ENCODE measurements at places on chromosomes 6 and 20.
A peak's percentile ranks its signal among the peaks of the same experiment; 100 is the strongest.

DNA sequence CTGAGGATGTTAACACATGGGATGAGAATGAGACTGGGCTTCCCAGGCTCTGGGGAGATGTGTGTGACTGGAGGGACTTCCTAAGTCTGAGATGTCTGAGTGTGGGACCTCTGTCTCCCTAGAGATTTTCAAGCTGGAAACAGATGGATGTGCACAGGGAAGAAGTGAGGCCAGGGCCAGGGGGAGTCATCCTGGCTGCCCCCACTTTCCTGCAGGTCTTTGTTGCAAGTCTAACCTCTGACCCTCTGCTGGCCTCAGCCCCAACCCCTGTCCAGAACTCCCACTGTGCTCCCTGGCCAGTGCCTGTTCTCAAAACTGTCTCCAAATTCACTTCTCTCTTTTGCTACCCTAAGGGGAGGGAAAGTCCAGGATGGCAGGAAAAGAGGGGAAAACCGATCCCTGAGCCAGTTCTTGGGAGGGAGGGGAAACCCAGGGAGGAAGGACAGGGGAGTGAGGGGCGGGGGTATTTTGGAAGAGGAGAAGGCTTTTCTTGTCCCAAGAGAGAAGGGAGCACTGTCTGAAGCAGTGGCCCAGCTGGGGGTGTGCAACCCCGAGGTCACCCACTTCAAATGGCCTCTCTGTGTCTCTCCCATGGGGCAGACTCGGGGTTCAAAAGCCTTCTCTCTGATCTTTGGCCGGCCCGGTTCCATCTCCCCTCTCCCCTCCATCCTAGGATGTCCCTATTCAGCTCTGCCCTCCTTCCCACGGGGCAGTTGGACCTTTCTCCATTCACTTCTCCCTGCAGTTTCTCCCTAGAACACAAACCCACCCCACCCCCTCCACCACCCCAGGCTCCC, 3.1 kb downstream of the PPP1R18 start:
- DNase-seq, result no peak

DNA sequence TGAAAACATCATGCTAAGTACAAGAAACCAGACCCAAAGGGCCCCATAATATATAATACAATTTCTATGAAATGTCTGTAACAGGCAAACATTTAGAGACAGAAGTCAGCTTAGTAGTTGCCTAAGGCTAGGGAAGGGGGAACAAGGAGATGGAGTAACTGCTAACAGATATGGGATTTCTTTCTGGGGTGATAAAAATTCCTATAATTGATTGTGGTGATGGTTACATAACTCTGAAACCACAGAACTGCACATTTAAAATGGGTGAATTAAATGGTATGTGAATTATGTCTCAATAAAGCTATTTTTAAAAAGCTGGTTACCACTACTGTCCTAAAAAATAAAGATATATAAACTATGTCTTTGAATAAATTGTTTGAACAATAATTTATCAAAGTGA, 3.2 kb downstream of the CEP162 start:
- no peak for DNase-seq

DNA sequence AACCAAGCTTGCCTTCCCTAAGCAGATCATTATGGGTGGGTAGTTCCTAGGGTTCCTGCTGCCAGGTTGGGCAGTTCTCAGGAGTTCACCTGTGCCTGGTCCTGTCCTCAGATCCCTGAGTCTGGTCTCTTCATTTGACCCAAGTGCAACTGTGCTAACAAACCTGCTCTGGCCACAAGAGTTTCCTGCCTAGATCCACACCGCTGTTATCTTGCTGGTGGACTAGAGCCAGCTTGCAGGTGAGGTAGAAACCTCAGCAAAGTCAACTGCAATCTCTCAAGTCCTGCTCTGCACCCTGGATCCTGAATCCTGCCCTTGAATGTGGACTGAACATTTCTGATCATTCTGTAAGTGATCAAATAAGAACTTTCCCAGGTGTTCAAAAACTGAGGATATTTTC, 191.8 kb upstream of the LRFN2 start:
- no peak for DNase-seq

DNA sequence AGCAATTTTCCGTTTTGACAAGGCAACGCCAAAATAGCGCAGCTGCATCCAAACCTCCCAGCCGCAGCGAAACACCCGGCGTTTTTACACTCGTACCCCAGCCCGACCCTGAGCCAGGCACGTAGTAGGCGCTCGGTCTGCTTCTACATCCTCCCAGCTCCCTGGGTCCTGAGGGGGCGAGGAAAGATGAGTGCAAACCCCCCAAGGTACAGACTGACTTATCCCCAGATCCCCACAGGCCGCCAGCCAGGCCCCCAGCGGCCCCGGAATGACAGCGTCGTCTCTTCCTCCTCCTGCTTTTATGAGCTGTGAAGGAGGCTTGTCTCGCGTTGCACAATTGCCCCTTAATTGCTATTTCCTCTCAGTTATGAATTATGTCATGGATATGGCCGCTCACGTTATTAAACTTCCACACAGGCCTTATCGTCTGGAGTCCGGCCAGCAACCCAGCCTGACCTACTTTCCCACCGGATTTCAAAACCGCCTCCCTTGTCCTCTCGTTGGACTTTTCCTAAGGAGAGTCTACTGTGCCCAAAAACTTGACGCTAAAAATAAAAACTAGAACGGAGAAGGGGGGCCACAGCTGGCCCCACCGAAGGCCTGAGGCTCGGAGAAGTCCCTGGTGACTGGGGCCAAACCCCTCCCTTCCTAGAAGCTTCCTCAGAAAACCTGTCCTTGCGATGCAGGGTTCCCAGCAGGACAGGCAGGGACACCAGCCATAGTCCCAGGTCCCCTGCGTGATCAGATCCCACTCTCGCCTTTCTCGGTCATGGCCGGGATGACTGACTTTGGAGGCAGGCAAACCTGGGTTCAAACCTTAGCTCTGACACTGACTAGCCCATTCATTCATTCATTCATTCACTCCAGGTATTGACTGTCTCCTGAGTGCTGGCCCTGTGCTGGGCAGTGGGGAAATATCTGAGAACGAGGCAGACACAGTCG, 130.9 kb upstream of the PTPN1 start:
- no peak for DNase-seq

DNA sequence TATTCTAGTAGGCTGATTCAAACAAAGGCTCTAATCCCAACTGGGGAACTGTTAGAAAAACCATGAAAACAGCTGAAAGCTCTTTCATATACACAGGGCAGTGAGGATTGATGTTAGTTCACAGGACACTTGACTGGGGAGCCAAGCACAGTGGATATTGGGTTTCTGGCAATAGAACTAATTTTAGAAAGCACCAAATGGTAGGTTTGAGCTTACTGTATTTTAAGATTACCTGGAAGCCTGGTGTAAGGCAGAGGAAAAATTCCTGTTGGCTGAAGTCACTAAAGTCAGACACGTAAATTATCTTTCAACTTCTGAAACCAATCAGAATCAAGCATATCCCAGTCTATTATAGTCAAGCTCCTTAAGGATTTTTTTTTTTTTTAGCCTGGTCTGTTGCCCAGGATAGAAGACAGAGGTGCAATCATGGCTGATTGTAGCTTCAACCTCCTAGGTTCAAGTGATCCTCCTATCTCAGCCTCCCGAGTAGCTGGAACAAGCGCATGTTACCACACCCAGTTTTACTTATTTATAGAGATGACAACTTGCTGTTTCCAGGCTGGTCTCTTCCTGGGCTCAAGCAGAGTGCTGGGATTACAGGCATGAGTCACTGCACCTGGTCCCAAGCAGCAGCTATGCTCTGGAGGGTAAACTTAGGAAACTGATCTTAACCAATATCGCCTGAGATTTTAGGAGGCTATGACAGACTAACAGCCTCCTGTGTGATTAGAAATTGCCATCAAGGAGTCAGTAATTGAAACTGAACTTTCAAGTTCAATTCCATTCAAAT, 32.5 kb upstream of the SYNCRIP start:
- no peak for DNase-seq

GRCh38 chr20:48411245-48411644, 416.6 kb downstream of the PREX1 start:
- DNase-seq, result no peak

DNA sequence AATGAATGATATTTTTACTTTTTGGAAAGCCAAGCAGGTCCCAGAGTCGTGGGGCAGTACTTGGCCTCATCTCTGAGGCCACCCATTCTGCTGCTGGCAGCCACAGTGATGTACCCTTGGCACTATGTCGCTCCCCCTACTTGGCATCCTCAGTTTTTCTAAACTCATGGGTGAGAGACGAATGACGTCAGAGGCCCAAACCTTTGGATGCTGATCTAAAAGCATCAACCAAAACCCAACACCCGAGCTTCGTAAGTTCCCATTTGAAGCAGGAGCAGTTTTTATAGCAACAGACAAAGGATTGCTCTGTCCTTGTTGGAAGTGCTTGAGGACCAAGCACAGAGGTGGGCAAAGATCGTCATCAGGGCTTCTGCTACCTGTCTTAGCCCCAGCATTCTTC, 212.9 kb downstream of the PAX1 start:
- DNase-seq, result no peak

GRCh38 chr6:1614448-1615150, 4.9 kb downstream of the FOXC1 start:
- DNase-seq, result no peak

DNA sequence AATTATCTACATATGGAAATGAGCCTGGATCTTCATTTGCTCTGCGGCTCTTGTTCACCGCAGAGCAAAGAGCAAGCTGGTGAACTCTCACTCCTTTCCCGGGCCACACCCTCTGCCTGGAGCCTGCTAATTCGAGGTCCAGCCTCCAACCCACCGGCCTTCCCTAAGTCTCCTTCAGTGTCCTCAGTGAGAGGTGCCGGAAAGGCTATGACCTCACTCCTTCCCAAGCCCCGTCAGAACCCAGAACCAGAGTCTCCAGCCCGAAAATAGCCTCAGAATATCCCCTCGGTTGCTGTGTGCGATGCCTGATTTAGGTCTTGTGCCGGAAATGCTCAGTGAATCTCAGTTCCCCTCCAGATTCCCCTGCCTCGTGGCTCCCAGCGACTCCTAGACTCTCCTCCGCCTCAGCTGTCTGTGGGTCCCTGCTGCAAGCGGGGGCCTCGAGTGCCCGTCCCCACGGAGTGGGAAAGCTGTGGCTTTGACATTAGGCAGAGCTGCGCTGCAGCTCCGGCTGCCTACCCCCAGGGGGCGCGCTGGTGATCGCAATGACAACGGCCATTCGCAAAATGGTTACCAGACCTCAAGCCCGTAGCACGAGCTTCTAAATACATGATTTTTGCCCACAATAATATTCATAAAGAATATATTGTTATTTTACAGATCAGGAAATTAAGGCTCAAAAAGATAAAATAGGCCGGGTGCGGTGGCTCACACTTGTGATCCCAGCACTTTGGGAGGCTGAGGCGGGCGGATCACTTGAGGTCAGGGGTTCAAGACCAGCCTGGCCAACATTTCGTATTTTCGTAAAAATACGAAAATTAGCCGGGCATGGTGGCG, 4.1 kb upstream of the BNIP5 start:
- DNase-seq, result peak; percentile 37

- no peak for DNase-seq
Observed at GRCh38 chr6:37714836-37715420, 17.2 kb upstream of the MDGA1 start.

DNA sequence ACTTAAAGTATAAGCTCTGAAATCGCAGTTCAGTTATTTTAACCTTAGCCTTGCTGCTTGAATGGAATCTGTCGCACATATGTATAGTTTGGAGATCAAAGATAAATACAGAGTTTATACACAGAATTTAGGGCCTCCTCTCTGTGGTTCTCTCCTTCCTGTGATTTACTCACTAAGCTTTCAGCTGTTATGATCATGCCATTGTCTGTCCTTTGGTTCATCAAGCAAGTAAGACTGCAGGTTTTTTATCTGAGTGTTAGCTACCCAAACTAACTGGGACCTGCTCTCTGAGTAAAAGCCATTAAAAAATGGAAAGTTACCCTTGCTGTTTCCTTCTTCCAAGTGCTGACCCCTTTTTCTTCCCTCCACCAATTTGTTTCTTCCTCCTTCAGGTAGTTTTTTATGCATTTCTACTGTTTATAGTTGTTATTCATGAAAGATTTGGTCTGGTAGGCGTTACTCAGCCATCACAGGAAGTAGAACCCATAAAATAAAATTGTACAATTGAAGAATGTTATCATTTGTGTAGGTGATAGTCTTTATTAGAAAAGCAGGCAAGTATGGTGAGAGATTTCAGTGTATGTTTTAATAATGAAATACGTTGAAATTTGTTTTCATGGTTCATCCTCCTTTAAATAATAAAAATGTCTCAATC, 33.7 kb upstream of the SUMO4 start:
- no peak for DNase-seq

DNA sequence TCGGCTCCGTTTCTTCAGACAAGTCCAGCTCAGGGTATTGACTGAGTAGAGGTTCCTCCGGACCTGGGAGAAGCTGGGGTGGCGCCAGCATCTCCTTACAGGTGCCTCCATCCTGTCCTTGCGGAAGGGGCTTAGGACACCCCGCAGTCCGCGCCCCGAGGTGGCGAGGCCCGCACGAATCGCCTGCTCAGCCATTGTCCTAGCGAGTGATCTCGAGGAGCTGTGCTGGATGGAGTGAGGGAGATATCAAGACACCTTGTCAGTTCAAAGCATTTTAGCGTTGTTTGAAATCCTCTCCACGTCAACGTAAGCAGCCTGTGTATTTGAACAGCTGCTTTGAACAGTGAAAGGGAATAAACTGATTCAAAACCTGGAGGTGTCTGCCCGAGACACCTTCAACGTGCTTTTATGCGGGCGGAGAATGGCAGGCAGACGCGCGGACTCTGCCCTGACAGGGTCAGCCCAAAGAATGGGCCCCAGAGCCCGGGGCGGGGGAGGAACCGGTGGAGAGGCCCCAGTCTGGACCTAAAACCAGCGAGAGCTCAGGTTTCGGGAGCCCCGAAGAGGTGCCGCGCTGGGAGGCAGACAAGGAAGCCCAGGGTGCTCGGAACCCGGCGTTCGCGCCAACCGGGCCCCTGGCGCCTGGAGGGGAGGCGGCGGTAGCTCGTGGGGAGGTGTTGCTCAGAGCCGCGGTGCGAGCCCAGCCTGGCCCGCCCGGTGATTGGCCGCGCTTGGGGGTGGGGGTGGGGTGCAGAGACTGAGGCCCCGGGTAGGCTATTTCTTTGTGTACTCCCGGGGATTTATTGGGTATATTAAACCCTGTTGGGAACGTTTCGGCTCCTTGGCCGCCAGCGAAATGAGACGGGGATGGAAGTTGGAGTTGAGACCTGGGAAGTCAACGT, 3.1 kb upstream of the POU3F2 start:
- no peak for DNase-seq

DNA sequence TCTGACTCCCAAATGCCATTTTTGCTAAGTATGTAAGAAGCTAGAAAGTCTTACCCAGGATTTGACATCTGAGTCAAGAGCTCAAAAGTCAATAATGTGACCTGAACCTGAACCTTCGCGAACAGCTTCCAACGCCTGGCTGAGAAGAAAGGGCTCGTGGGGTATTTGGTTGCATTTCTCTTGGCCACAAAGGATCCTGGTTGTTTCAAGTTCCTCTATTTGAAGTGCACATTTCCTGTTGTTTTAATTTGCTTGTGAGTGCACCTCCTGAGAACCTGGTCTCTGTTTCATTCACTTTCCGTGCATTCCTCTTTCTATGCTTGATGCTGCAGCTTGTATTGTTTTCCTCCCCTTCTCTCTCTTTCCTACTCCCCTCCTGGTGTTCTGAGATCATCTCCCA, 212.5 kb downstream of the FOXA2 start:
- no peak for DNase-seq
